Neural progenitor cell (in vitro differentiated cells): ENCODE measurements at places on chromosomes 1 and 21.

DNA sequence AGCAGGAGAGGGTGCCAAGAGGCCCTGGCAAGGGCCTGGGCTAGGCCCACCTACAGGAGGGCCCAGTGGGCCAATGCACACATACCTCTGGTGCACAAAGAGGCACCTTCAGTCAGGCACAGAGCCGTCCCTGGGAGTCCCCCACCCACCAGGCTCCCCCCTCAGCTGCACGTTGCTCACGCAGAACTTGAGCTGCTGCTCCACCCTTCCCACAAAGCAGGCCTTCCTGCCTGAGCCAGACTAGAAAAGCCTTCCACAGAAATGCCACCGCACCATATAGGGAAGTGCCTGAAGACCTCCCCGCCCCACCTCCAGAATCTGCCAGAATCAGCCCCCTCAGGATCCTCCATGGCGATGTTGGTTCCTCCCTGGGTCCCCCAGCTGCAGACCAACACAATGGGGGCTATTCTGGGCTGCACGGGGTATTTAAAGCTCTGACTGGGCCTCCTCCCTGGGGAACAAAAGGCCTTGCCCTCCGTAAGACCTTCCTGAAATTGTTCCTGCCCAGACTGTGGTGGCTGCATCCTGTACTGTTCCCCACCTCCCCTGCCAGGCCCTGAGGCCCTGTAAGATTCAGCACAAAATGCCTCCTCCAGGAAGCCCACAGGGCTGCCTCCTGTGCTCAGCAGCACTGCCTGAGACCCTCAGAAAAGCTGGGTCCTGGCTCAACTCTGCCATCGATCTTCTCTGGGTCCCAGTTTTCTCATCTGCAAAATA is 27.2 kb downstream of the HSPG2 start:
- peak; percentile 81 for DNase-seq

DNA sequence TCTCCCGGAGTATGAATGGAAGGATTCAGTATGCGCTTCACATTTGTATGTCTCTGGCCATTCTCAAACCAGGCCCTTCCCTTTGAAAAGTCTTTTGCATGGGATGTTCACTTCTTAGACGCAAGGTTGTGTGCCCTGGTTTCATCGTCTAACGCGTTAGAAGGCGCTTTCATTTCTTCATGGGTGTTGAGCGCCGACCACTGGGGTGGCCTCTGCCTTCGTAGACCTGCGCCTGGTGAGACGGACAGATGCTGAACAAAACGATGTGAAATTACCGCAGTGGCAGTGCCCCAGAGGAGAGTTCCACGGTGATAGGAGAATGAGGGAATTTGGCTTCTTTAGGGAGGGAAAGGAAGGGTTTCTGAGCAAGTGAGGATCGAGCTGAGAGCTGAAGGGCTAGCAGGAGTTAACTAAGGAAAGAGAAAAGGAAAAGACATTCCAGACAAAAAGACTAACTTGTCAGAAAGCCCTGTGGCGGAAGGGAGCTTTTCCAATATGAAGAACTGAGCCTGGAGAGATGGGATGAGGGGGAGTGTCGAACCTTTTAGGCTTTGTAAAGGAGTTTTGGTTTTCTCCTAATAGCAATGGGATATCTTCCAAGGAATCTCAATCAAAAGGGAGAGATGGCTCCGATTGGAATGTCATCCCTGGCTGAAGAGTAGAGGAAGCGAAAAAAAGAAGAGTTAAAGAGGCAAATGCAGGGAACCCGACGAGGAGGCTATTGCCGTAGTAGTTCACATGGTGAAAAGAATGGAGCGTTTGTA is 951 bp downstream of the GGPS1 start:
- peak; percentile 70 for DNase-seq

DNA sequence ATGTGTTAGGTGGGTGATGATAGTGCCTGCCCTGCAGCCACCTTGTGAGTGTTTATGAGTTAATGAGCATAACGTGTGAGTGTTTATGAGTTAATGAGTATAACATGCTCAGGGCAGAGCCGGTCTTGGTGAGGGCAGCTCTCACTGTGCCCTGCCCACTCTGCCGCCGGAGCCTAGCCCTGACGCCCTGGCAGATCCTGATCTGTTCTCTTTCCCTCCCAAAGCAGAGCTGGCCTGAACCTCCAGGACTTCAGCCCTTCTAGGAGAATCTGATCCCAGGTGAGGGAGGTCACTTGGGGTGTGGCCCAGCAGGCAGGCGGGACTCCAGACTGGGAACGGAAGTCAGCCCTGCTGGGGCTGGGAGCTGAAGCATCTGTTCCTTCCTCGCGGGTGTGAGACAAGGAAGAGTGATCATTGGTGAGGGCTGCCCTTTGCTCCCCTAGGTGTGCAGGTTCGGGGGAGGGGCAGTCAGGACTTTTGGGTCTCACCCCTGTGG is 5.7 kb downstream of the FBLIM1 start:
- no peak for DNase-seq

DNA sequence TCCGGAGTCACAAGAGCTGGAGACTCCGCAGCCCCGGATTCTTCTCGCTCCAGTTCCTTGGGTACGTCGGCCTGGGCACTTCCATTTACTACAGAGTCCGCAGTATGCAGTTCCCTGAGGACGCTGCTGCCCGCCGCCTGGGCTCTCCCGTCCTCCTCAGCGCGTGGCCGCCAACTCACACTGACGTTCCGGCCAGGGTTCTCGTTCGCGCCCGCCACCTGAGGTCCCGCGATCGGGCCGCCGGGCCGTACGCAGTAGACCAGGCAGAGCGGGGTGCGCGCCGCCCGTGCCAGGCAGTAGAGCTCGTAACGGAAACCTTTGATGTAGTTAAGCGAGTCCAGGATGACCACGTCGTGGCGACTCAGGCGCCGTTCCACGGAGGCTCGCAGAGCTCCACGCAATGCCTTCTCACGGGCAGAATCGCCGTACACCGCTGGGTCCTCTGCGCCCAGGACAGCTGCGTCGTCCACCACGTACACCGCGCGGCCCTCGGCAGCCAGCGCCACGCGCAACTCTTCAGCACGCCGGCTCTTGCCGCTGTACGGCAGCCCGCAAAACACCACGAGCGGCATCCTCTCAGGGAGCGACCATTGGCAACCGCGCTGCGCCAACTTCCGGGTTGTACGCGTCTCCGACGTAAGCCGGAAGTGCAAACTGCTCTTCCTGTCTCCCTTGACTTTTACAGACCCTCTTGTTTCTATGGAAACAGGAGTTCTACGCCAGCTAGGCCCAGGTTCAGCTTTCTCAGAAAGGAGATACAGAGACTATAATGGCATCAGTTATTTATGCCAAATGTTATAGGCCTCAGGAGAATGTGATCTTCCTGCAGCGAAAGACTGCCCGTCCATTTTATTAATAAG is at the start of gene KTI12:
Gene KTI12 (minus strand): TSS at position 621 of the 860 bp plus-strand sequence. CDS start 49 bp downstream, at position 572.
- DNase-seq: peak; percentile 89

- DNase-seq: peak; percentile 30
Measured at GRCh38 chr1:9239622-9240401, 5.2 kb downstream of the H6PD start.

DNA sequence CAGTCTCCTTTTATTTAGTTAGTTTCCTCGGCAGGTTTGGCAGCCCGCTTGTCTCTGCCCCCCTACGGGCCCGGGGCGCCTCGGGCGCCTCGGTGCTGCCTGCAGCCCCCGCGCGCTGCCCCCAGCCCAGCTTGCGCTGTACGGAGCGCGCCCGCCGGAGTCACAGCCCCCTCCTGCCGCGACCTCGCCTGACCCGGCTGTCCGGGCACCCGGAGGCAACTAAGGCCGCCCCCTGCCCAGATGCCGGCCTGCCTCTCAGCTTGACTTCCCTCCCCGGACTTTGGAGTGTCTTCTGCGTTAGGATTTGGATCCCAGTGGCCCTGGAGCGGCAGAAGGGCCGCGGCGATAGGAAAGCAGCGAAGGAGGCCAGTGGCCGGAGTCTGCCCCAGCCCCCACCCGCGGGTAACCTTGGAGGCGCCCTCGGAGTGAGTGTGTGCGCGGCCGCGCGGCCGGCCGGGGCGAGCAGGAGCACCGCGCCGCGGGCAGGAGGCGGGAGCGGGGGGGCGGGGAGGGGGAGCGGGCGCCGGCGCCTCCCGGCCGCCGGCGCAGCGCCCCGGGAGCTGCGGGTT is 7.6 kb downstream of the CDKN2C start:
- peak; percentile 72 for DNase-seq

DNA sequence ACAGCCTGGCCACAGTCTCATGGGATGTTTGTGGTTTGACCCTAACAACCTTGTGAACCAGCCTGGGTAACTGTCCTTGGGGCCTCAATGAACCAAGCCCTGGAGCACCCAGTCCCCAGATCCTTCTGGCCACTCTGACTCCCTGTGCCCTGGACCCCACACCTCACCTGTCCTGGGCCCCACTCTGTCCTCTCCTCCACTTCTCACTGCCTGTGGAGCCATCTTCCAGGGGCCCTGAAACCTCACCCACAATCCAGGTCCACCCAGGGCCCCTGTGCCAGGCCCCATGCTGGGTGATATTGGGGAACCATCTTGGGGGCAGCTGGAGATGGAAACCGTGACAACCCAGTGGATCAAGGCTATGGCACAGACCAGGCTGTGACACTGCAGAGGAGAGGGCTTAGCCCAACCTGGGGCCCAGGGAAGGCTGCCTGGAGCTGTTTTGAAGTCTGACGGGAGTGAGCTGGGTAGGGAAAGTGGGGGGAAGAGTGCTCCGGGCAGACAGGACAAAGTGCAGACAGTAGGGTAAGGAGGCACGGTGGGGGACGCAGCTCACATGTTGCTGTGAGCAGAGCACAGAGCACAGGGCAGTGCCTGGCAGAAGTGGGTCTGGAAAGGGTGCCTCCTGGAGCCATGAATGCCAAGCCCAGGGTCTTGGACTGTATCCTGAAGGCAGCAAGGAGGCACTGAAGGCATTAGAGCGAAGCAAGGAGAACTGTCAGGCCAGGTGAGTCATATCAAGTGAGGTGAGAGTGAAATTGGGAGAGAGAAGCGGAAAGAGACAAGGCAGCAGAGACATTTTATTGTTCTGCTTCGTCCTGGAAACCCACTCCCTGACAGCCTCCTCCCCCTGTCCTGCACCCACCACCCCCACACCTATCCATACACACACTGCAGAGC is 12.1 kb upstream of the LRP8 start:
- no peak for DNase-seq

DNA sequence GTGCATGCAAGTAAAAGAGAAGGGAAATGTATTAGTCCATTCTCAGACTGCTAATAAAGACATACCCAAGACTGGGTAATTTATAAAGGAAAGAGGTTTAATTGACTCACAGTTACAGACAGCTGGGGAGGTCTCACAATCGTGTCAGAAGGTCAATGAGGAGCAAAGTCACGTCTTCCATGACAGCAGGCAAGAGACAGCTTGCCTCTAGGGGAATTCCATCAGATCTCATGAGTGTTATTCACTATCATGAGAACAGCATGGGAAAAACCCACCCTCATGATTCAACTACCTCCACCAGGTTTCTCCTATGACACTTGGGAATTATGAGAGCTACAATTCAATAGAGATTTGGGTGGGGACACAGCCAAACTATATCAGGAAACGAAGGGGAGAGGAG is 8.1 kb downstream of the KRTAP21-3 start:
- DNase-seq: no peak

DNA sequence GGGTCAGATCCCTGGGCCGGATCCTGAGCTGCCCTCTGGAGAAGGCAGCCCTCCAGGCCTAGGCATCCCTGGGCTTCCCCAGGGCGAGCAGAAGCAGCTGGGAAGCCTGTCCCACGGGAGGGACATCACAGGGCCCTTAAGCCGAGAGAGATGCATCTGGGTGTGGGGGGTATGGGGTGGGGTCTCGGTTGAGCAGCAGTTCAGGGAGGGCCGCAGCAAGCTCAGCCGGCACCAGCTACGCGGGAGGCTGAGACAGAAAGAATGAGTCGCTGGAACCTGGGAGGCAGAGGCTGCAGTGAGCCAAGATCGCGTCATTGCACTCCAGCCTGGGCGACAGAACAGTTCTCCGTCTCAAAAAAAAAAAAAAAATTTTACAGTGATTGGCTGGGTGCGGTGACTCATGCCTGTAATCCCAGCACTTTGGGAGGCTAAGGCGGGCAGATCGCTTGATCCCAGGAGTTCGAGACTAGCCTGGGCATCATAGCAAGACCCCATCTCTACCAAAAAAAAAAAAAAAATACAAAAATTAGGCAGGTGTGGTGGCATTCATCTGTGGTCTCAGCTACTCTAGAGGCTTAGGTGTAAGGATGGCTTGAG is 37.7 kb downstream of the RRP1 start:
- no peak for DNase-seq

GRCh38 chr1:77218477-77219165 is 609 bp downstream of the PIGK start:
- no peak for DNase-seq

DNA sequence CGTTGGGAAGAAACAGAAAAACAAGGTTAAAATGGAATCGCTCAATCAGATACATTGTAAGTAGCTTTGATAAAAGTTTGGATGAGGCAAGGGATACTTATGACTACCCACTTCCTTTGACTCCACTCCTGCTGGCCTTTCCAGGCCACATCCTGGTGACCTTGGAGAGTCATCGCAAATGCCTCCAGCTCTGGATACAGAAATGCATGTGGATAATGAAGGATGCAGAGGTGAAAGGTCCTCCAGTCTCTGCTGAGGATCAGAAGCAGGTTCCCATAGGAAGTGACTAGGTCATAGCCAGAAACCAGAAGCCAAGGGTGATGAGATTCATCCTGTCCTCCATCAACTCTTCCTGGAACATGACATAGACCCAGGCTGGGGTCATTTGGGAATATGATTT is 6.2 kb upstream of the CAMK1G start:
- no peak for DNase-seq

GRCh38 chr1:228664399-228664914 is 70.8 kb upstream of the RHOU start:
- peak; percentile 75 for DNase-seq

- DNase-seq: peak; percentile 80
Measured at GRCh38 chr1:112298558-112298957, 97.5 kb upstream of the CTTNBP2NL start.

- no peak for DNase-seq
Measured at GRCh38 chr21:44529011-44529421, 11.0 kb downstream of the KRTAP10-1 start.

- DNase-seq: no peak
Measured at GRCh38 chr1:63920154-63921117, 146.6 kb downstream of the ROR1 start.

GRCh38 chr1:66359269-66359668 is 174.7 kb upstream of the SGIP1 start:
- no peak for DNase-seq

DNA sequence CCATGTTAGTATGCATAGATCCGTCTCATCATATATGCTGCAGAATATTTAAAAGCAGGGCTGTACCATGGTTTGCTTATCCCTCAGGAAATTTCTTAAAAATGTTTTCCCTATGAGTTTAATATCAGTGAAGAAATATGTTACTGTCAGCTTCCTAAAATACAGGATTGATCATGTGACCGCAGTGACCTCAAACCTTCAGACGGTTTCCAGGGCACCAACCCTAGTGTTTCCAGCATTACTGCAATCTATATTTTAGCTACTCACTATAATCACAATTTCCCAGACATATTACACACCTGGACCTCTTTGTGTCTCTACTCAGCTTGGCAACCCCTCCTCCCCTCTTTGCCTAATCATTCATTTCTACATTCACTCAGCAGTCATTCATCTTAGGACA is 7.7 kb upstream of the SDHB start:
- no peak for DNase-seq

- DNase-seq: no peak
Measured at GRCh38 chr1:201433609-201434008, 12.1 kb upstream of the TNNI1 start.
